Breast epithelium (tissue), 4 donors: ENCODE measurements at places on chromosomes 6 and 20.

- no peaks in the 10 kb centered on the region for H3K36me3 ChIP-seq
- no peak overlapping the region for H3K4me3 ChIP-seq
- DNase-seq = peak; percentile 70
- H3K27ac ChIP-seq = no peak overlapping the region
- H3K27me3 ChIP-seq = no peaks in the 10 kb centered on the region
Measured at GRCh38 chr6:31068669-31069340, 43.6 kb downstream of the C6orf15 start.

- no peak overlapping the region for H3K27ac ChIP-seq
- H3K36me3 ChIP-seq = no peaks in the 10 kb centered on the region
- no peak overlapping the region for H3K4me3 ChIP-seq
- no peaks in the 10 kb centered on the region for H3K4me1 ChIP-seq
- no peaks in the 10 kb centered on the region for H3K27me3 ChIP-seq
Measured at GRCh38 chr6:155377061-155377460, 62.8 kb upstream of the TFB1M start.

GRCh38 chr6:151352410-151353396 is 38.7 kb downstream of the ZBTB2 start:
- no peaks in the 10 kb centered on the region for H3K36me3 ChIP-seq
- no peaks in the 10 kb centered on the region for H3K27me3 ChIP-seq
- no peak overlapping the region for H3K4me3 ChIP-seq
- H3K4me1 ChIP-seq = no peaks in the 10 kb centered on the region
- no peak overlapping the region for H3K27ac ChIP-seq

GRCh38 chr20:19045371-19045770 is 167.1 kb upstream of the SLC24A3 start:
- H3K4me3 ChIP-seq = no peak overlapping the region
- H3K36me3 ChIP-seq = no peaks in the 10 kb centered on the region
- no peak for DNase-seq

DNA sequence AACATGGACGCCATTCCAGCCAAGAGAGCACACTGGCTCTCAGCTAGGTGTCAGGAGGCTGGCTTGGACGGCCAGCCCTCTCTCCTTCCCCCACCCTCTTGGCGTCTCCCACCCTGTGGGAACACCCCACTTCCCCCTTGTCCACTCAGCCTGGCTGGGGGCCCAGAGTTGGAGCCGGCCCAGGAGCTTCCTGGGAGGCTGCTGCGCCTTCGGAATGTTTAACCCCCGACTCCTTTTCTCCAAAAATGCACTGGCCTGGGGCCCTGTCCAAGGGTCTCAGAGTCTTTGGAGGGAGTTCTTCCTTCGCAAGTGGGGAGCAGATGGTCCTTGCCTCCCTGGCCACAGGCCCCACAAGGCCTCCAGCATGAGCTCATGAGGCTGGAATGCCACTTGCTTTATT is 4.1 kb downstream of the ADAM33 start:
- peak overlapping the region; percentile 68 for H3K27ac ChIP-seq
- H3K27me3 ChIP-seq = peaks cover 55% of the 10 kb centered on the region
- H3K4me1 ChIP-seq = no peaks in the 10 kb centered on the region
- no peaks in the 10 kb centered on the region for H3K36me3 ChIP-seq

GRCh38 chr20:48718786-48719578 is 108.8 kb downstream of the PREX1 start:
- no peaks in the 10 kb centered on the region for H3K4me1 ChIP-seq
- DNase-seq = no peak
- H3K27me3 ChIP-seq = no peaks in the 10 kb centered on the region
- H3K4me3 ChIP-seq = no peak overlapping the region
- H3K27ac ChIP-seq = no peak overlapping the region

- no peak overlapping the region for H3K27ac ChIP-seq
- no peaks in the 10 kb centered on the region for H3K36me3 ChIP-seq
- no peaks in the 10 kb centered on the region for H3K4me1 ChIP-seq
Measured at GRCh38 chr6:9933677-9934076, 481.2 kb downstream of the TFAP2A start.

GRCh38 chr6:156884306-156884705 is 107.1 kb downstream of the ARID1B start:
- peaks cover 13% of the 10 kb centered on the region for H3K4me1 ChIP-seq
- no peaks in the 10 kb centered on the region for H3K36me3 ChIP-seq
- H3K27me3 ChIP-seq = no peaks in the 10 kb centered on the region

DNA sequence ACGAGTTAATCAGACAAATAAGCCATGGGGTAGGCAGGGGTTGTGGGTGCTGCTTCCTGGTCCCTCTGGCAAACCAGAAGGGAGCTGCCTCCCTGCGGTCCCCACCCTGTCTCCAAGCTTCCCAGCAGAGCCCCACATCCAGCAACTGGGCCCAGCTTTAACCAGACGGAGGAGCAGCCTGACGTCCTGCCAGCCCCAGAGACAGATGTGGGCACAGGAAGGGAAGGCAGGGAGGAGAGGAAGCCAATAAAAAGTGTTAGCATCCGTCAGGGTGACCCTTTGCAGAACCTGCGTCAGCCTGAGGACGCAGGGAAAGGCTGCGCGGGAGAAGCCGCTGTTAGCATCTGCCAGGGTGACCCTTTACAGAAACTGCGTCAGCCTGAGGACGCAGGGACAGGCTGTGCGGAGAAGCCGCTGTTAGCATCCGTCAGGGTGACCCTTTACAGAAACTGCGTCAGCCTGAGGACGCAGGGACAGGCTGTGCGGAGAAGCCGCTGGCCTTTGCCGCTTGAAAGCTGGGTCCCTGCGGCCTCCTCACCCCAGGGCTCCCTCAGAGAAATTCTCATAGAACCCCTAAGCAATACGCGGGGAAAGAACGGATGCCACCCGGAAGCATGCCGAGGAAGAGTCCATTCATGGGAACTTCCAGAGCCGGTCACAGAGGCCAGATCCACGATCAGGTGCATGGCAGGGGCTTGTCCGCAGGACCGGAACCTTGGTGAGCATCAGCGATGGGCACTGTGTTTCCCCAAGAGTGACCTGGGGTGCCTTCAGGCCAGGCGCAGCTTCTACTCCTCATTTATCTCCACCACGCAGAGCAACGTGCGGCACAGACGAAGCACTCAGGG is 15.9 kb downstream of the DLL1 start:
- no peaks in the 10 kb centered on the region for H3K27me3 ChIP-seq
- DNase-seq = no peak
- H3K36me3 ChIP-seq = no peaks in the 10 kb centered on the region

DNA sequence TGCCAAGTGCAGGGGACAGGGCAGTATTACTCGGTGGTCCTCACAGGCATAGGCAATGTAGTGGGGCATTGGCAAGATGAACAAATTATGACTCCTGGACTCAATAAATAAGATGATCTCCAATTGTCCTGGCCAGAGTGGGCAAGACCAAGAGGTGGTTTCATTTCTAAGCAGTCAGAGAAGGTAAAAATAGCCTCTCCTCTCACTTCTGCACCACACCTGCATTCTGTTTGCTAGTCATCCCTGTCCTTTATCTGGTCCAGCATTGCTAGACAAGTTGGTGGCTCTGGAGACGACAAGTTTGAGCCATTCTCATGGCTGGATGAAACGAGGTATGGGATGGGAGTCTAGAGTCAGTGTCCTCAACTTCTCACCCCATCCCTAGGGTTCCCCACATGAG is 83.0 kb downstream of the BANF2 start:
- no peak overlapping the region for H3K4me3 ChIP-seq
- H3K27ac ChIP-seq = no peak overlapping the region
- H3K36me3 ChIP-seq = no peaks in the 10 kb centered on the region
- DNase-seq = no peak

DNA sequence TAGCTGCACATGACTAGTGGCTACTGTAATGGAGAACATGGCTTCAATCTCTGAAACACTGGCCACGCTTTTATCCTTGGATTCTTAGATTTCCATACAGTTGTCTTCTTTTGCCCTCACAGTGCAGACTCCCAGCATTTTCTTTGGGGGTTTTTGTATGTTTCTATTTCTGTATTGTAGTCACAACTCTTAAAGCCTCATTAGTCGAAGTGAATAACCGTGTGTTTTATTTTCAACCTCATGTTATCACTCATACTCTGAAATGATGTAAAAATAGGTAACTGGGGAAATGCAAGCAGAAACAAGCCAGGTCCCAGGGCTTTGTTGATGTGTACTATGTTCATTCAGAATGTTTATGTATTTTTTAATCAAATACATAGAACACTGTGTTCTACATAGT is 162.9 kb downstream of the JARID2 start:
- H3K4me1 ChIP-seq = no peaks in the 10 kb centered on the region
- H3K4me3 ChIP-seq = no peak overlapping the region
- H3K36me3 ChIP-seq = no peaks in the 10 kb centered on the region
- H3K27ac ChIP-seq = no peak overlapping the region
- no peak for DNase-seq

DNA sequence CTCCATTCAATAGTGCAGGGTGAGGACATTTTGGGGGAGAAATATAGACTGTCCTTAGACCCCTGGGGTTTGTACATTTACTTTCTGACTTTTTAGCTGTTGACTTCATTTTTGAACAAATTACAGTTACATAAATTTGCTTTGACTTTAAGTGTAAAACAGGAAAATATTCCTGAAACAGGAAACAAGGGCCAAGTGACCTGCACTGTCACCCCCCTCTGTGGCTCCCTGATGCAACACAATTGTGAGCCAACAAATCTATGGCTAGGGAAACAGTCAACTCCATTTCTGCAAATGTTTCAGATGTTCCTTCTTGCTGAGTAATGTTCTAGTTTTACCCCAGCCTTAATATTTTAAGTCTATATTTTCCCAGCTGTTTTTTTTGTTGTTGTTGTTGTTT is 39.8 kb downstream of the HLA-A start:
- H3K27ac ChIP-seq = no peak overlapping the region
- H3K36me3 ChIP-seq = no peaks in the 10 kb centered on the region
- H3K4me1 ChIP-seq = no peaks in the 10 kb centered on the region
- no peaks in the 10 kb centered on the region for H3K27me3 ChIP-seq
- H3K4me3 ChIP-seq = no peak overlapping the region
- DNase-seq = no peak

GRCh38 chr6:34656378-34657036 is 40.1 kb downstream of the ILRUN start:
- no peaks in the 10 kb centered on the region for H3K27me3 ChIP-seq
- peak overlapping the region; percentile 65 for H3K4me3 ChIP-seq
- no peaks in the 10 kb centered on the region for H3K4me1 ChIP-seq
- DNase-seq = no peak
- H3K27ac ChIP-seq = peak overlapping the region; percentile 94
- no peaks in the 10 kb centered on the region for H3K36me3 ChIP-seq

DNA sequence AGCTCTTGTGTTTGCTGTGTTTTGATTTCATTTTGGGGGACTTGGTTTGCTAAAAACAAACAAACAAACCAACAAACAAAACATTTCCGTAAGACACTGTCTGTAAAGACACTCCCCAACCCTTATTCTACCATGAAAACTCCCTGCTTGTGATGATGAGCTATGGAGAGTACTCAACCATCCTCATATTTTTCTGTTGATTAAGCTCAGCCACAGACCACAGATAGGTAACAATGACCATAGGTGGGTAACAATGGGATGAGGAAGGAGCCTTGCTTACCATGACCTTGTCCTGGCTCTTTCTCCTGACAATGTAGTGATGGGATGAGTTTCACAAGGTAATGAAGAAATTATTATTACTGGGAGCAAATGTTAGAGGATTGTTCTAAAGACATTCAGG is 11.4 kb upstream of the FAM83B start:
- no peak for DNase-seq
- H3K4me3 ChIP-seq = no peak overlapping the region
- no peaks in the 10 kb centered on the region for H3K36me3 ChIP-seq
- H3K27me3 ChIP-seq = no peaks in the 10 kb centered on the region

- no peak overlapping the region for H3K27ac ChIP-seq
- H3K36me3 ChIP-seq = no peaks in the 10 kb centered on the region
- no peaks in the 10 kb centered on the region for H3K27me3 ChIP-seq
- no peak overlapping the region for H3K4me3 ChIP-seq
- no peak for DNase-seq
- no peaks in the 10 kb centered on the region for H3K4me1 ChIP-seq
Measured at GRCh38 chr6:159801935-159802334, 1.9 kb downstream of the PNLDC1 start.

DNA sequence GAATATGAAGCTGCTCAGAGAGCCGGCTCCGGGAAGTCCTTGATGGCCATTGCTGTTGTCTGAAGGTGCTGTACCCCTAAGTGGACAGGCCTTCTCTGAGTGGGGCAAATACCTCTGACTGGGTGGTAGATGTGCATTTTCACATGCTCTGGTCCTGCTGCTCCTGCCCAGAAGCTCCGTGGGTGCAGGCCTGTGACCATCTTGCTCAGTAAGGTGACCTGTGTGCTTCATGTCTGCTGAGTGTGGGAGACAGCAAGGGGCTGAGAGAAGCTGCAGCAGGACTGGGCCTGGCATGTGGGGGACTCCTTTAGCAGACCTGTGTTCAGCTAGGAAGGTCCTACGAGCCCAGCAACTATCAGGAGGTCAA is 5.0 kb downstream of the SPATA2 start:
- H3K36me3 ChIP-seq = no peaks in the 10 kb centered on the region
- peaks cover 3% of the 10 kb centered on the region for H3K4me1 ChIP-seq
- DNase-seq = no peak

DNA sequence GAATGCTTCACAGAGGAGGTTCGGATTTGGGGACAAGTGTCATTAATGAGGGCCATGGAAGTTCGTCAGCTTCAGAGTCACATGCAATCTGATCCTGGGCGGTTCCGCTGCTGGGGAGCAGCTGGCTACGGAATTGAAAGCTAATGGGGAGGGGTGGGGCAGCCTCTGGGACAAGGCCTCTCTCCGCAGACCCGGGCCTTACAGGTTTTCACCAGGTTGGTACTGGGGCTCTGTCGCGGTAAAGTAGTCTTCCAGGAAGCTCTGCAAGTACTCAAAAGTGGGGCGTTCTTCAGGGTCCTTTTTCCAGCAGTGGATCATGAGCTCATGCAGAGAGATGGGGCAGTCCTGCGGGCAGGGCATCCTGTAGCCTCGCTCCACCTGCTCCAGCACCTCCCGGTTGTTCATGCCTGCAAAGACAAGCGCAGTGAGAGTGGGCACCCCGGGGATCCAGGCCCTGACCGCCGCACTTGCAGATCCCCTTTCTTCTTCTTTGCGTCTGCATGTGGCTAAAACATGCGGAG is 55.9 kb upstream of the TRAF3IP2 start:
- no peak for DNase-seq
- H3K4me1 ChIP-seq = peaks cover 5% of the 10 kb centered on the region
- no peak overlapping the region for H3K4me3 ChIP-seq
- H3K36me3 ChIP-seq = no peaks in the 10 kb centered on the region
- H3K27ac ChIP-seq = peak overlapping the region; percentile 89
- H3K27me3 ChIP-seq = no peaks in the 10 kb centered on the region

DNA sequence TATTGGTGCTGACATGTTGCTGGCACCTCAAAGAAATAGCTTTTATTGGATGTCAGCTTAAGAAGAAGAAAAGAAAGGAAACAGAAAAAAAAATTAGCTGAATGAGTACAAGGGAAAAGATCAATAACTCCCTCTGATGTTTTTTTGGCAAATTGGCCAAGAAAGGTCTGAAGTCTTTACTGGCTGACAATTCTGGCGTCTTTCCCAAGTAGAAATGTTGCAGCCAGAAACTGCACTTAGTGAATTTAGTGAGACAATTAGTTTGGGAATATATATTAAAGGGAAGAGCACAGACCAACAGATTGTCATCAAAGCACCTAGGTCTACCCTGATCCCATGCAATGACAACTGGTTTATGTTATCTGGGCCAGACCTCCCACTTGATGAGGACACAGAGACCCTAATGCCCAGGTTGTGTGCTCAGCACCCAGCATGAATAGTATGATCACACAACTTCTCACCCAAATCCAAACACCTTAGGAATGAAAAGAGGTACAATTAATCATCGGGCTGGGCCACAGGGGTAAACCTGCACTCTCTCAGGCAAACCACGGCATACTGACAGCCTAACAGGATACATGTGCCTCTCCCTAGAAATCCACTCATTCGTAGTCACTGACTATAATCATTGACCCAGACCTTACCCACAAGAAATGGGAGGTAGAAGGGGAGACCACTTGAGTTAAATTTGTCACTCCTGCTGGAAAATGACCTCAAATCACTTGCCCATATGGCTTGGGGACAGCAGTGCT is 612.3 kb upstream of the ARID1B start:
- no peaks in the 10 kb centered on the region for H3K27me3 ChIP-seq
- no peaks in the 10 kb centered on the region for H3K4me1 ChIP-seq
- DNase-seq = no peak
